NCI-H2081 (cell line): ENCODE measurements at places on chromosomes 6 and 20.

- no peak for DNase-seq
These were observed 61.4 kb upstream of the NT5E start for GRCh38 chr6:85388531-85388930.

DNA sequence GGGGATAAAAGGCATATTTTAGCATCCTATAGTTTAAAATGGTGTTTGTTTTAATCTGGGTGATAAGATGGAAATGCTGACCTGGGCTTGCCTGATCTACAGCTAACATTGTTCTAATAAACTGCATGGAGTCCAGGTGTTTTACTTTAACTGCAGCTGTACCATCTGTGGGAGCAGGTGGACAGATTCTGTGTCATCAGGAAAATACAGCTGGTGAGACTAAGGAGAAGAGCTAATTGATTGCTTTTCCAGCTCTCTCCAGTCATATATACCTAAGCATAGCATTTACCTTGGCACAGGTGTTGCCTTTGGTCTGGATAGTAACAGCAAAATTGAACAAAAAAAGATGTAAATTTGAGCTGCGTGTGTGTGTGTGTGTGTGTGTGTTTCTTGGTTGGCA is 31.6 kb downstream of the CBFA2T2 start:
- peak; percentile 90 for DNase-seq

- no peak for DNase-seq
These were observed 47.5 kb upstream of the MPC1 start for GRCh38 chr6:166430269-166430668.

DNA sequence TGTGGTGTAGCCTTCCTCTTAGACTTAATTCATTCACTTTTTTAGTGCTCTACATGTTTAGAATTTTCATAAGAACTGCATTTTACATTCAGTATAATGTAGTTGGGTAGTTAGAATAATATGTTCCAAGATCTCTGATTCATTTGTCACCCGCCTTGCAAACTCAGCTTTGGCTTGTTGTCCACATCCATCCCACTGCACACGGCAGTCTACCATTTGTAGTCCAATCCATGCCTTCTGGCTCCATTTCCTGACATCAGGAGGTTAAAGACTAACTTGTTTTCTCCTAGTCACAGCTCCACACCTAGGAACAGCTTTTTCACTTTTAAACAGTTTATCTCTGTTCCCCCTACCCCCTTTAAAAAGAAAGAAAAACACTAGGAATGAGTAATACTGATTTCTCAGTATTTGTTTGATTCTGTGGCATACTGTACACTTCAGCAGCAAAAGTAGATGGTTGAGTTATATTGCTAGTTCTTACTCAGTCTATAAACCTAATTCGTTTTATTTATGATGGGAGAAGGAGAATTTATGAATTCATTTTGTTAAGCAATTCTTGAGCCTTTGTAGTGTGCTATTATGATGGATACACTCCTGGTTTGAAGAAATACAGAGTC is 180.9 kb downstream of the ARID1B start:
- DNase-seq = no peak

GRCh38 chr6:44923444-44923843 is 404.7 kb upstream of the RUNX2 start:
- no peak for DNase-seq

- no peak for DNase-seq
These were observed 2.7 kb upstream of the MICA start for GRCh38 chr6:31400467-31401289.
